ENCODE measurements at places on chromosomes 12 and 14. TPM values are rescaled to one million over a fixed set of nuclear protein-coding genes. Genes with fewer than 3 reads are reported as not detected.

Gene CD69
- 588 TPM for total RNA-seq

Gene CABP1
- 0.24 TPM for total RNA-seq

Gene CIDEB
- total RNA-seq = 16.4 TPM

Gene TMEM116
- total RNA-seq = 20.1 TPM

Gene P2RX7
- total RNA-seq = 4.1 TPM

Gene GPR162
- 1.3 TPM for total RNA-seq

Gene ADAMTS20
- total RNA-seq = not detected
